ENCODE measurements at places on chromosomes 4 and X. TPM values are rescaled to one million over a fixed set of nuclear protein-coding genes. Genes with fewer than 3 reads are reported as not detected.

GRCh38 chr4:101527188-101527587, 179.9 kb upstream of the PPP3CA start:
- no peak overlapping the region for H3K4me3 ChIP-seq
- no peaks in the 10 kb centered on the region for H3K36me3 ChIP-seq
- no peaks in the 10 kb centered on the region for H3K27me3 ChIP-seq
- no peak for DNase-seq
- no peak overlapping the region for H3K27ac ChIP-seq
- no peaks in the 10 kb centered on the region for H3K4me1 ChIP-seq

DNA sequence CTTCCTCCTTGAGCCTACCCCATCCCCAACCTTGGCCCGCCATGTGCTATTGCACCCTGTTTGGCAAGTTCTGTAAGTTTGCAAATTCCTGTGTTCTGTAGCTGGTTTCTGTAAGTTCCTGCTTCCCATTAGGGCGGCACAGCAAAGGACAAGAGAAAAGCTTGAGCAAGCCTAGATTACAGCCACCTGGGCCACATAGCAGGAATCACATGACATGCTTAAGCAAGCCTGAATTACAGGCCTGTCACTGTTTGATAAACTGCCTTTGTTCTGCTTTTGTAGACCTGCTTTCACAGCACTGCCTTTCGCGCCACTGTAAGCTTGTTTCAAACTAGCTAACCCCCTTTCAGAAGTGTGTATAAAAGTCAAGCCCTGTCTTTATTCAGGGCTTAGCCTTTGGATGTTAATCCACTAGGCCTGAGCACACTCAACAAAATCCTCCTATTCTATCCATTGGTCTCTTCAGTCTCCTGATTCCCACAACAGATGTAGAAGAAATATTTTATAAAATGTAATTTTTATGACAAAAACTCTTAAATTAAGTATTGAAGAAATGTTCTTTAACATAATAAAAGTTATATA, 906.8 kb upstream of the NDST4 start:
- H3K27ac ChIP-seq: no peak overlapping the region
- H3K4me1 ChIP-seq: no peaks in the 10 kb centered on the region
- no peaks in the 10 kb centered on the region for H3K36me3 ChIP-seq
- no peak for DNase-seq
- no peaks in the 10 kb centered on the region for H3K27me3 ChIP-seq

- no peak overlapping the region for H3K27ac ChIP-seq
- DNase-seq: no peak
- H3K4me1 ChIP-seq: peaks cover 2% of the 10 kb centered on the region
- no peaks in the 10 kb centered on the region for H3K36me3 ChIP-seq
- no peaks in the 10 kb centered on the region for H3K27me3 ChIP-seq
Measured at GRCh38 chr4:88533937-88534750, 10.6 kb upstream of the PYURF start.

DNA sequence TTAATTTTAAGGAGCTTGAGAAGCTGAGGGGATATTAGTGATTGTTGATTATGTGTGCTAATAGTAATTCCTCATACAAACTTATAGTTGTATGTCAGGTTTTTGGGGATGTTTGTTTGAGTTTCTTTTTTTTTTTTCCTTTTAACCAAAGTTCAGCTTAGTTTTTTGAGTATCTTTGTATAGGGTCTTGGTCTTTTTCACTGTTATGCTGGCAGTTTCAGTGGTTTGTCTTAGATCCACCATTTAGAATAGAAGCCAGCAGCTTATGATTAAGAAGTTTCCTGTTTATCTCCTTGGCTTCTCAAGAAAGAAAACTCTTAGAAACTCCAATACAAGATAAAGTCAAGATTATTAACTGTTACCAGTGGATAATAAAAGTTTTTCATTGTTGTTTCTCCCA, 16.1 kb downstream of the CPEB2 start:
- DNase-seq: no peak
- no peaks in the 10 kb centered on the region for H3K27me3 ChIP-seq
- H3K4me1 ChIP-seq: no peaks in the 10 kb centered on the region
- no peak overlapping the region for H3K27ac ChIP-seq

GRCh38 chr4:123819362-123820035, 422.9 kb downstream of the SPRY1 start:
- H3K36me3 ChIP-seq: no peaks in the 10 kb centered on the region
- H3K27ac ChIP-seq: no peak overlapping the region
- DNase-seq: no peak
- no peak overlapping the region for H3K4me3 ChIP-seq

- H3K4me1 ChIP-seq: no peaks in the 10 kb centered on the region
- H3K36me3 ChIP-seq: no peaks in the 10 kb centered on the region
- no peak overlapping the region for H3K4me3 ChIP-seq
- H3K27ac ChIP-seq: no peak overlapping the region
- DNase-seq: no peak
Measured at GRCh38 chr4:62543002-62543401, 1342.9 kb downstream of the ADGRL3 start.

DNA sequence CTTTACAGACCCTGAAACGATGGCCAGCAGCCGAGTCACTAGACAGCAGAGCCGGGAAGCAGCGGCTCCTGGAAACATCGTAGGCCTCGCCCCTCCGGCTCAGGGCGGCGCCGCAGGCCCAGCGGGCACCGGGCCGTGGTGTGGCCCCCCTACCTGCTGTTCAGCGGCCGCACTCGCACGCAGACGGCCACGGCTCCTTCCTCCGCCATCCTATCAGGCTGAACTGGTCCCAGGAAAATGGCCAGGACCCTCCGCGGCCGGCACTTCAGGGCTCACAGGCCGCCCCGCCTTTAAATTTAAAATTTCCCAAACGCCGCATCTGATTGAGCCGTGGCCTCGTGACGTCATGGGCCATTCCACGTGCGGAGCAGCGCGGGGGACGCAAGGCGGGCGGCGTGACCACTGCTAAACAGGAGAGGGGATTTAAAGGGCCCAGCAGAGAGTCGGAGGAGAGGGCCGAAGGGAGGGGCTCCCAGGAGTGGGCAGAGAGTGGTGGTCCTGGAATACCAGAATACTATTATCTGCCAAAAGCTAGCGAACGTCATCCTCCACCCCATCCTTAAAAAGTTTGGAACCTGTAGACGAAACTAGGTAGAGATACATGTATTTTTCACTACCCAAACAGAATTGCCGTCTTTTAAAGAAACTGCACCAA, at the start of gene CENPE:
TSS of gene CENPE (minus strand) at position 233 of the 655 bp plus-strand sequence. CDS start at position 209, 24 bp downstream.
- H3K27ac ChIP-seq: peak within 1 kb of the TSS; percentile 79
- H3K4me1 ChIP-seq: peaks cover 14% of the 10 kb centered on the region
- H3K4me3 ChIP-seq: peak within 1 kb of the TSS; percentile 97
- no peaks in the 10 kb centered on the region for H3K27me3 ChIP-seq

Gene DRP2
- 3.4 TPM for total RNA-seq

Gene POLN
- 1.4 TPM for total RNA-seq

Gene ABHD18
- 3.1 TPM for total RNA-seq

All from SJCRH30 (cell line).